Foreskin melanocyte (primary cell): ENCODE measurements at places on chromosomes 2 and 18.

DNA sequence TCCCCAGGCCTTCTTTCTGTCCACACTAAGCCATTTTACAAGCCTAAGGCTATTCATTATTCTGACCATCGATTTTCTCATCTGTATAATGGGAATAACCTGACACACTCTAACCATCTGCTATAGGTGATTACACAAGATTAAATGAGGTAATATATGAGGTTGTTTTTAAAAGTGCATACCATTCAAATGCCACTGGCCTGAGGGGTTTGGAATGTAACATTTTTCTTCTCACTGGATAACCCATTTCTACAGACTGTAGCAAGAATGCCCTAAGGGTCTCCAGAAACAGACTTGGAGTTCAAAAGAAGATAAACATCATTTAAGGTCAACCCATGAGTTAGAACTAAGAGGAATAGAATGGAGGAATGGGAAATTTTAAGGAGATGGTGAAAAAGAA lies 111.7 kb upstream of the SETBP1 start:
- DNase-seq, result no peak

GRCh38 chr2:209556354-209556961 lies 132.6 kb downstream of the MAP2 start:
- no peak for DNase-seq

- DNase-seq, result peak; percentile 88
Measured at GRCh38 chr2:195622966-195623365, 34.1 kb upstream of the SLC39A10 start.

DNA sequence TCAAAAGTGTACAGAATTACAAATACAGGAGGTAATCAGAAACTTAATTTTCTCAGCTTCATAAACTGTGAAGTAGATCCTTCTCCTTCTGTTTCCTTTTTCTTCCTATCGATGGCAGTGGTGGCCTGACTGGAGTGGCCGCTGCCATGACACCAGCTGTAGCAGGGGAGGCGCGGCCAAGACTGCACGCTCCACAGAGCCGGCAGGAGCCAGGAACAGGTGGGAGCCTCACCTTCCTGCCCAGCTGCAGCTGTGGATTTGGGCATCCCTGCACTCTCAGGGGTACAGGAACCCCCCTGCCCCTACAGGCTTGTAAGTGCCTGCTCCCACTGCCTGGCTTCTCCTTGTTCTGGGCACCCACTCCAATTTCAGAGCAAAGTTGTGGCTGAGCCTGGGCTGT lies 76.1 kb downstream of the EPB41L3 start:
- no peak for DNase-seq
